Glutamatergic neuron (in vitro differentiated cells): ENCODE measurements at places on chromosomes 16 and 17.

DNA sequence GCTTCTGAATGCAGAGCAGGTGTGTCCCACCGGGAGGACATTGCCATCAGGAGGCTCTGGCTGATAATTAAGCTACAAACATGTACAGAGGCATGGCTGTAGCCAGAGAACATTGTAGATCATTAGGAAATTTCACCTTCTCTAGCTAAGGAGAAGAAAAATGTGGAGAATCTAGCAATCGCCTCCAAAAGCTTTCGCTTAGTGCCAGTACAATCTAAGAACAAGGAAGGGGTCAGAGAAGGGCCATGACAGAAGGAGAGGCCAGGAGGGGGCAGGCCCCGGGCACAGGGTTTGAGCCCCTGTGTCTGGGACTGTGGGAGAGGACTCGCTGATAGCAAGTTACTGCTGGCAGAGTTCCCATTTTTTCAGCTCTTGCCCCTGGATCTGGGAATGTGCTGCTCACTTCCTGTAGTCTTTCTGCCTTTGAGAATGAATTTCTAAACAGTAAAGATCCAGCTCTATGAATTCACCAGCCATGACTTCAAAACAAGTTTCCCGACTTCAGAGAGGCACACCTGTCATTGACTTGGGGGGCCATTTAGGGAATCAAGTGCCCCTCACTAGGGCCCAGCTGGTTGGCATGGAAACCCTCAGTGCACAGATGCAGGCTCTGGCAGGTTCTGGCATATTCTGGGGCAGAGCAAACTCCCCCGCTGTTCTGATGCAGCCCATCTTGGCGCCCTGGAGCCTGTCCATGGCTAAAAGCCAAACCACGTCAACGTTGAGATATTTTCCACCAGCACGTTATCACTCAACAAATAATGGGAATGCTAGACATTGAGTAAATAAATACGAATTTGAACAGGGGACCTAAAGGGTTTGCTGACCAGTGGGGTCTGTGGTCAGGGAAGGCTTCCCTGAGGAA, 59.5 kb upstream of the CACNG4 start:
- no peak for DNase-seq

DNA sequence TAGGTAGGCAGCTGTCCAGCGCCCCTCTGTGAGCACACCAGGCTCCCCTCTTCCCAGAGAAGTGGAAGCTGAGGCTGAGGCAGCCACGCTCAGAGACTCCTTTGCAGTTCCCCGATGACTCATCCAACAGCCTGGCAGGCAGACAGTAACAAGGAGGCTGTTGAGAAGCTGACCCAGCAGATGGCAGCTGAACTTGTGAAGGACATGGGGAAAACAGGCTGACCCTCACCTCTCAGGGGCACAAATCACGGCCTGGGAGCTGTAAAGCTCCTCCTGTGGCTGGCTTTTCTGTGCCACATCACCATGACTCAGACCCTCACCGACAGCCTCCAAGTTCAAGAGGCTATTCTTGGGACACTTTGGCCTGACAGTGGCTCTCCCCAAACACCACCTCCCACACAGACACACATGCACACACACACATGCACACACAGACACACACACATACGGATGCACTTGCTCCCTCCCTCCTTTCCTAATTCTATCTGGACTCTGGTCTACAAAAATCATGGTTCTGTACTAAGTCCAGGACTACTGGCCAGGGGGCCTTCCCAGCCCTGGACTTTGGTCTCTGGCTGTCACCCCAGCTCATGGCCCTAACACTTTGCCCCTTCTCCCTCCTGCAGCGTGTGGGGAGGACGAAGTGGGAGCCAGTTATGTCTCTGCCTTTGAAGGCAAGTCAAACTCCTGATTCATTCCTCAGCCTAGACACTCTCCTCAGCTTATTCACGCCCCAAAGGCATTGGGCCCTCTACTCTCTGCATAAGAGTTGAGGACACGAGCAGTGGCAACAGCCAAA, 23.2 kb downstream of the MAP3K14 start:
- DNase-seq, result peak; percentile 50

GRCh38 chr16:616733-617586, 13.8 kb upstream of the WFIKKN1 start:
- no peak for DNase-seq

- DNase-seq, result no peak
Measured at GRCh38 chr16:10988164-10988803, 43.9 kb downstream of the CLEC16A start.

DNA sequence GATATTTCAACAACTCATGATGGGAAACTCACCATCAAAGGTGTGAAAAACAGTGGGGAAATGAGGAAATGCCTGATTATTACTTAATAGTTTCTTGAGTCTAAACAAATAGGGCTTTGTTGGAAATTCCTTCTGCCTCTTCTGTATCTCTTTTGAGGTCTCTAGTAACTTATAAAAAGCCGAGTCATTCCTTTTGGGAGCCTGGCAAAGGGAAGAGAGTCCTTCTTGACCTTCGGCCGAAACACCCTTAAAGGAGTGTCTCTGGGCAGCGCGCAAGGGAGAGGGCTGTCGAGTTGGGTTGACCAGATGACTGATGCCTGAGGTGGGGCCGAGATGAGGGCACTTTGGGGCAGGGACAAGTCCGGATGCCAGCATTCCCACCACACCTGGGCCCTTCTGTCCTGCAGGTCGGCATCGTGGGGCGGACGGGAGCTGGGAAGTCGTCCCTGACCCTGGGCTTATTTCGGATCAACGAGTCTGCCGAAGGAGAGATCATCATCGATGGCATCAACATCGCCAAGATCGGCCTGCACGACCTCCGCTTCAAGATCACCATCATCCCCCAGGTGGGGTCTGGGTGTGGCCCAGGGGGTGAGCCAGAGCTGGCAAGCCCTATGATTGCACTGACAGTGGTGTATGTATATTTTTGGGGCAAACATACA, 89.2 kb downstream of the ABCC6 start:
- no peak for DNase-seq

- DNase-seq, result no peak
Measured at GRCh38 chr16:12158428-12158827, 181.9 kb downstream of the SNX29 start.

- no peak for DNase-seq
Measured at GRCh38 chr16:87878704-87879103, 9.4 kb upstream of the SLC7A5 start.

DNA sequence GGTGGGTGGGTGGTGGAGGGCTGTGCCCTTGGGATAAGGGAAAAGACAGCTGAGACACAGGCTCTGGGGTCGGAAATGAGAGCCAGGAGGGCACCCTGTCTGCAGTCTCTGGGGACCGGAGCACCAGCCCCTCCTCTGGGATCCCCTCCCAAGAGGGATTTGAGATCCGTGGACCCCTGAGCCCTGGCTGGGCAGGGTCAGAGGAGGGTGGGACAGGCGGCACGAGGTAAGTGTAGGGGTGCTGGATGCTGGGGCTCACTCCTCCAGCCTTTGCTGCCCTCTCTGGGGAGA, 425 bp downstream of the SGSH start:
- DNase-seq, result no peak
